ENCODE measurements at places on chromosomes 5 and 9.

DNA sequence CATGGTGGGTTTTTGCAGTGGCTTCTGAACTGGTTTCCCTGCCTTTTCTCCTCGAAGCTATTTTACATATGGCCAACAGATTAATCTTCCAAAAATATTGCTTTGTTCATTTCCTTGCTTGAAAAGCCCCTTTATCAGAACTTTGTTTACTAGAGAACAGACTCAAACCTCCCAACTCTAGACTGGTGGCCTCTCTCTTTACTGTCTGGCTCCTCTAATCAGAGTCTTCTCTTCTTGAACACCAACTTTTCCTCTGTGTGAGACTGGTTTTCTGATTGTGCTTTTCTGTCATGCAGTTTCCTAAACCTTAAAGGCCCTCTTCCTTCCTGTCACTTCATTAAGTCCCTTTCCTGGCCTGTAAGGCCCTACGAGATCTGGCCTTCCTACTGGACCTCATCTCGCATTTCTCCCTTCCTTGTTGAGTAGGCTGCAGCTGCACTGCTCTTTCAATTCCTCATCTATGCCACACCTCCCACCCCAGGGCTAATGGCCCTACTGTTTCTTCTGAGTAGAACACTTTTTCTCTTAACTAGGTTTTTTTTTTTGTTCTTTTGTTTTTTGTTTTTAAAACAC lies 5.7 kb downstream of the C9orf43 start:
- no peak for DNase-seq

DNA sequence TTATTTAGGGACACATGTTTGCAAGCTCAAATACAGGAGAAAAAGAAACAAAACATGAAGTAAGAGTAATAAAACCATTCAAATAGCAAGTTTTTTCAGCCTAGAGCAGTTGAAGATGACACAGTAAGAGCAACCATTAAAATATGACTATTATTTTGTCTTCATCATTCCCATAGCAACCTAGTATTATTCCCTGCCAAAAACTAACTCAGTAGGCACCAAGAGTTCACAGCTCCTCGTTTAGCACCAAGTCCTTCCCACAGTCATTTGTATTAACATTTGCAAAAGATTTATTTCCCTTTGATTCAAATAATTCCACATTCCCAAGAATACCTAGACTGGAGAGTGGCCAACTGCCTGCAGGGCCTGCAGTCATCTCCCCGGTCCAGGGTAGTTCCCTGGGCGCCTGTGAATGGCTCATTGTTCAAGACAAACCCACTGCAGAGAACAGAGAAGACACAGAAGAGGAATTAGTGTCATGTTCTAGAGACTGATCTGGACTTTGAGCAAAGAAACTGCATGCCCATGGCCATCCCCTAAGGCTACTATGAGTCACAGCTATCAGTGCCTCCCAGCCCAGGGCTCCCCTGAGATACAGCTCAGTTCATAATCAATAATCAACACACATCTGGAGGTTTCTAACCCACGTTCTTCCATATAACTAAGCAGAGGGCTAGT lies 139.1 kb upstream of the MAP3K1 start:
- DNase-seq = no peak

DNA sequence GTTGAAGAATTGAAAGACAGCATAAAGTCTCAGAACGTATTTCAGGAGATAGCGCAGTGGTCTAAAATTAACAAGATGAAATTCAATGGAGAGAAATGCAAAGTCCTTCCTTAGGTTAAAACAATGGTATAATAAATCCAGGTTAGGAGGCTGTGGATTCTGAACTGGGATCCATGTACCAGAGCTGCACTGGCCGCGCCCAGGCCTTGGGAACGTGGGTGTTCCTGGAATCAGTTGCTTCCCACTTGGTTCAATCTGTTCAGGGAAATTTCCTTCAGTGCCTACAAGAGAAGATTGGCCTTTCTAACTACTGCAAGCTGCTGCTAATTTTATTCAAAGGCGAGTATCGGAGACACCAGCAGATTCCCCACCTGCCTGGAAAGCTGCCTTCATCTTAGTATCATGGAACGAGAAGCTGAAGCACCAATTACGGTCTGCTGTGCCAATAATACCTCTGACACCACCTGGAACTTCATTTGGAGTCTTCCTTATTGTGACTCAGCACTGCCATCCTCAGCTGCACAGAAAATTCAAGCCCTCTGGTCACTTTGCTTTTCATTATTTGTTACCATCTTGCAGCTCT lies 14.3 kb upstream of the CTNND2 start:
- DNase-seq = no peak

DNA sequence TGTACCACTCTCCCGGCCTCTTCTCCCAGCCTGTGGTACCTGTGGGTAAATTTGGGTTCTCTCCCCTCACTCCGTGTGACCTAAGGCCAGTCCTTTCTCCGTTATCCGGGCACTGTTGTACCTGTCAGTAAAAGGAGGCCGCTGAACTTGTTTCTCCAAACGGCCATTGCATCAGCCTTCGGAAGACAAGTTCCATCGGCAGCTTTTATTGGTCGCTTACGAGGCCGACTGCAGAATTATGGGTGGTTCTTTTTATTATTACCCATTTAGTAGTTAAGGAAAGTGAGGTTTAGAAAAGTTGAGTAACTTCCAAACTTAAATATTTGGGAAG lies 558 bp downstream of the GRPEL2 start:
- peak; percentile 36 for DNase-seq

DNA sequence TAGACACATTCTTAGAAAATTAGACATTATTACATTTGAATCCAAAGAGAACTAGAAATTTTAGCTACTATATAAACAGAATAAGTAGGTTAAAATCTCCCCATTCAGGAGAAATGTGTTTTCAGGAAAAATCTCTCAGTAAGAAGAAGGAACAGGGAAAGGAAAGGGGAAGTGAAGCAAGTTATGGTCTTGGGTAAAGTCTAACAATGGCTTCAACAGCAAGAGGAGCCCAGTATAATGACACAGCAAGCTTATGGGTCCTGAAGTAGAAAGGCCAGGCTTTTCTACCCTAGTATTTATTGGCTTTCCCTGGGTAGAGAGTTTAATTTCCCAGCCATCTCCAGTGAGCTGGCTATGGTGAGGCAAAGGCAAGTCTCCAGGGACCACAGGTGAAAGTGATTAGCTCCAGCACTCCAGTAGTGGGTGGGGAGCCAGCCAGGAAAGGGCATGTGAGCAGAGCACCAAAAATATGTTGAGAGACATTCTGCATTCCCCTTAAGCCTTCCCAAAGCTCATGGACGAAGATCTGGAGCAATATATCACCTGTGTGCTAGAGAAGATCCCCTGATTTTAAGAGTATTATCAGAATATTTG lies 981.7 kb downstream of the NR2F1-AS1 start:
- DNase-seq = no peak

DNA sequence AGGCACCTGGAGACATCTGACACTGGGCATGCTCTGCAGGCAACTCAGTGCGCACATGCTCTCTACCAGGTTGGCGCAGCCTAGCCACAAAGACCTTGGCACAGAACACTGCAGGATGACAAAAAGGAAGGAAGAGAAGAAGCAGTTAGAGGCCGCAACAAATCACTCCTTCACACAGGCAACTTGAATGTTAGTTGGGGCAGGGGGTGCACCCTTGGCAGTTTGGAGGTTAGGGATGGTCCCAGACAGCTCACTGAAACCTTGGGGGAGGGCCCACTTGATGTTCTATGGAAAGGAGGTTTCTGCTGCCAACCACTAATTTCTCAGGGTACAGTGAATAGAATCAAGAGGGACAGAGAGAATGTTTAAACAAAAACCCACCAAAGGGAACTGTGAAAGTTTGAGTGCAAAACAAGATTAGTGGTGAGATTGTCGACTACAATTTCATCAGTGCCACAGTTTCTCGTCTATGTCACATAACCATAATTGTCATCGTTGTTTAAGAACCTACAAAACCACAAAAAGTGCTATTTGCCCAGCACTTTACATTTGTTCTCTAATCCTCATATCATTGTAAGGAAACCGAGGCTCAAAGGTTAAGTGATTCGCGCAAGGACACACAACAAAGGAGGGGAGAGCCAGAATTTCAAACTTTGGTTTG lies 48.7 kb downstream of the FBXW11 start:
- peak; percentile 49 for DNase-seq

DNA sequence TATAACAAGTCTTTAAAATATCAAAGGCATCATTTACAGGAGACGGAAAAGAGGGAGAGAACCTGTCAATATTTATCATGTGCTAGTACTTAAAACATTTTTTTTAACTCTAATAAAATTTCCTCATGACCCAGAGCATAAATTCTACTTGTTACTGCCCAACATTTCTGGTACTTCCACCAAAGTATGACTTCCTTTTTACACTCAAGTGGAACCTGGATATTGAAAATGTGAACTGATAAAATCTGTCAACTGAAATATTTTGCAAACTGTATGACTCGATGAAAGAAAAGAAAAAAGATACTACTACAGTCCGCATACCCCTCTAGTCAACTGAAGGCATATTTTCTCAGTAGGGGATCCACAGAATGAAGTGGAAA lies 37.1 kb downstream of the FAM13B start:
- no peak for DNase-seq

- peak; percentile 45 for DNase-seq
Observed at GRCh38 chr5:90932052-90932699, 373.6 kb downstream of the ADGRV1 start.

GRCh38 chr9:130846487-130847305 lies 11.6 kb downstream of the ABL1 start:
- DNase-seq = no peak

Data from activated CD4-positive, alpha-beta T cell treated with anti-CD3 and anti-CD28 coated beads, Interleukin-2, amount 50 U/mL, for 16 hours (primary cell).